ENCODE measurements at places on chromosomes 7 and 10.

GRCh38 chr7:98051118-98051744 is 55.4 kb upstream of the LMTK2 start:
- DNase-seq, result no peak

DNA sequence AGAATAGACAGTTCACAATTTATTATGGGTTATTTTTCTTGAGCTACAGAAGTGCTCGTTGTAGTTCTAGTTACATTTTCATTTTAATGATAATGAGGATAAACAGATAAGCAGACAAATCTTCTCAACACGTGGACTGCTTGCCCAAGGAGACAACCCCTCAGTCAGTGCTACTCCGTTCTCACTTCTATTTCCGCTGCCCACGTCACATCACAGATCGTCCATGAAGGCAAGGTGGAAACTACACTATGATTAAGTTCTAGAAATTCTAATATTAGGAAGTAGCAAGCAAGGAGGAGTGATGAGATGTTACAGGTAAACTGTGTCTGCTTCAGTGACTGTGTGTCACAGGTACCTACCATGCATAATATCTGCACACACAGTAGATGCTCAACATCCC is 210.5 kb downstream of the CHCHD3 start:
- DNase-seq, result no peak

DNA sequence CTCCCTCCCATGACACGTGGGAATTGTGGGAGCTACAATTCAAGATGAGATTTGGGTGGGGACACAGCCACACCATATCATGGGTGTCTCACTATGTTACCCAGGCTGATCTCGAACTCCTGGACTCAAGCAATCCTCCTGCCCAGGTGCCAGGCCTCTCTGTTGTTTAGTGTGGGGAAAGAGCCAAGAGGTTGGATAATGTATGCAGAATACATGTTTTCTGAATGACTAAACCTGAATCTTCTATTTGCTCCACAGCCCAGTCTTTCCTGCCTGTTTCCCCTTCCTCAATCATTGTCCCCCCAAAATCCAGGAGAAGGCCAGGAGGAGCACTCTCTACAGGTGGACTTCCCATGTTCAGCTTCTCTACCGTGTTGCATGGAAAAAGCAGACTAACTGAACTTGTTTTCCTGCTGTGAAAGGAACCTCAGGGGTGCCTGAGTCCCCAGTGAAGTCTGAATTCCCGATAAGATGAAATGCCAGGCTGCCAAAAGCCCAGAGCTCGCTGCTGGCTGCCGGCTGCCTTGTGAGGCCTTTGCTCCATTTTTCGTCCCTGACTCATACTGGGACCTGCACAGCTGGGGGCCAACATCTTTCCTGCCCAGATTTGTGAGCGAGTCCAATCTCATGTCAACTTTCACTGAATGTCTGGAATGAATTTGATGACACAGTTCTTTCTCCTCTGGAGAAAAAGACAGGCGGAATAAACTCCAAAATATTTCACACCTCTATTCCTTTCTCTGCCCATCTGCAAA is 588.0 kb downstream of the CALN1 start:
- no peak for DNase-seq

GRCh38 chr7:16241017-16241416 is 180.3 kb downstream of the CRPPA start:
- DNase-seq, result no peak

DNA sequence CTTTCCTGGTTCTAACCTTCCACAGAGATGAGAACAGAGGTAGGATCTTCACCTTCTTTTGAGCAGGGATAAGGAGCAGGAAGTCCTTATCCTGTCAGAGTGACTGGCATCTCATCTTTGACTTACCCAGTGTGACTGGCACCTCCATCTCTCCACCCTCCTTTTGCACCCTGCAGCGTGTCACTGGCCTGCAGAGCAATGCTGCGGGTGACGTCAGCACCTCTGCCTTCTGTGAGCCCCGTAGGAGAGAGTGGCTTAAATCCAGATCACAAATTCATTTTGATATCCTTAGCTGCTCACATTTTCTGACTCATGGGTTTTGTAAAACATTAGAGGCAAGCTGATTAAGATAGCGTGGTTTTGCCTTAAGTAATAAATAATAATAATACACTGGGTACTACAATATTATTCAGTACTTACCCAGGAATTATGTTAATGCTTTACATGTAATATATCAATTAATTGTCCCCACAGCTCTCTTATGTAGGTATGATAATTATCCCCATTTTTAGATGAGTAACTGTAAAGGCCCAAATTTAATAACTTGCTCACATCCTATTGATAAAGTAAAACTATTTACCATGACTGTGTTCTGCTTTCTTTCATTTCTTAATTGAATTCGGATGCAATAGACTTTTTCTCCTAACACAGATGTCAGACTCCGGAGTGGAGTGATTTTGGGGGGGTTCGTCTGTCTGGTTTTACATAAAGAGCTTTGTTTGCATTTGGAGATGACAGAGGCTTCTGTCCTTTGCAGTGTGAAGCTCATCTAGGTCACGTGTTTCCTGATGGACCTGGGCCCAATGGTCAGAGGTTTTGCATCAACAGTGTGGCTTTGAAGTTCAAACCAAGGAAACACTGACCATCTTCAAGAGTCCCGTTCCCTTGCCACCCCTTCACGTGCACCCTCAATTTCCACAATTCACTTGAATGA is 24.9 kb downstream of the MSRB2 start:
- no peak for DNase-seq

GRCh38 chr10:72065439-72066025 is 22.8 kb downstream of the SPOCK2 start:
- DNase-seq, result no peak

DNA sequence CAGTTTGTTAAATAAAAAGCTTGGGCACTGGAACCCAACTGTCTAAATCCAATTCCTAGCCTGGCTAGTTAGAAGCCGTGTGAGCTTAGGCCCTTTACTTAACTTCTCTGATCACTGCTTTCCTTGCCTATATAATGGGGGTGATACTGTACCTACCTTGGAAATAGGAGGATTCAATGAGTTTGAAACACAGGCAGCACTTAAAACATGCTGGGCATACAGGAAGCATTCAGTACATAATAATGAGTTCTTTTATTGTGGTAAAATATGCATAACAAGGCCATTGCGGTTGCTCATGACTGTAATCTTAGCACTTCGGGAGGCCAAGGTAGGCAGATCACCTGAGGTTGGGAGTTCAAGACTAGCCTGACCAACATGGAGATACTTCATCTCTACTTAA is 47.4 kb upstream of the SEPHS1 start:
- no peak for DNase-seq

- DNase-seq, result peak; percentile 79
Observed at GRCh38 chr10:94129393-94130130, 135.8 kb downstream of the PLCE1 start.

- no peak for DNase-seq
Observed at GRCh38 chr10:77635402-77636227, 2.0 kb downstream of the KCNMA1 start.

GRCh38 chr10:18793951-18794350 is 134.7 kb downstream of the ARL5B start:
- peak; percentile 48 for DNase-seq

- DNase-seq, result peak; percentile 58
Observed at GRCh38 chr10:114458955-114459354, 54.7 kb upstream of the AFAP1L2 start.

DNA sequence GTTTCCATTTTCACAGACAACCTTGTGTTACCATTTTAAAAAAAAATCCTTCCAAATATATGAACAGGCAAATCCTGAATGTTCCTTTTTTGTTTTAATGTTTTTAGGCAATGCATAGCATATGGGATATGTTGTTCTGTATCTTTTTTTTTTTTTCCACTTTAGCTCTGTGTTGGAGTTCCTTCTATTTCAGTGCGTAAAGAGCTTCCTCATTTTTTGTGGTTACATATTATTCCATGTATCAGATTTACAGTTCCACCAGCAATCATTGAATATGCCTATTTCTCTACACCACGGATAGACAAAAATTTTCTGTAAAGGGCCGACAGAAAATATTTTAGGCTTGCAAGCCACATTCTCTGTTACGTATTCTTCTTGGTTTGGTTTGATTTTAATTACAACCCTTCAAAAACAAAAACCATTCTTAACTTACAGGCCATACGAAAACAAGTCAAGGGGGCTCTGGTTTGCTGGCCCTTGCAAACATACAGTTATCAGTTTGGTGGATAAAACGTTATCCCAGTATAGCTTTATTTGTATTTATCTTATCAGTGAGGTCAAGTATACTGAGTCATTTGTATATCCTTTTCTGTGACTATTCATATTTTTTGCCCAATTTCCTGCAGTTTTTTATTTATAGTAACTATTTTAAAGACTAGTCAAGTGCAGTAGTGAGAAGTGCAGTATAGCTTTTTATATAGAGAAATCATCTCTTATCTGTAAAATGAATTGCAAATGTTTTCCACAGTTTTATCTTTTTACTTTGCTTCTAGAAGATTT is 55.7 kb downstream of the RALA start:
- peak; percentile 42 for DNase-seq

- DNase-seq, result no peak
Observed at GRCh38 chr10:104257235-104257634, 2.5 kb downstream of the GSTO1 start.

DNA sequence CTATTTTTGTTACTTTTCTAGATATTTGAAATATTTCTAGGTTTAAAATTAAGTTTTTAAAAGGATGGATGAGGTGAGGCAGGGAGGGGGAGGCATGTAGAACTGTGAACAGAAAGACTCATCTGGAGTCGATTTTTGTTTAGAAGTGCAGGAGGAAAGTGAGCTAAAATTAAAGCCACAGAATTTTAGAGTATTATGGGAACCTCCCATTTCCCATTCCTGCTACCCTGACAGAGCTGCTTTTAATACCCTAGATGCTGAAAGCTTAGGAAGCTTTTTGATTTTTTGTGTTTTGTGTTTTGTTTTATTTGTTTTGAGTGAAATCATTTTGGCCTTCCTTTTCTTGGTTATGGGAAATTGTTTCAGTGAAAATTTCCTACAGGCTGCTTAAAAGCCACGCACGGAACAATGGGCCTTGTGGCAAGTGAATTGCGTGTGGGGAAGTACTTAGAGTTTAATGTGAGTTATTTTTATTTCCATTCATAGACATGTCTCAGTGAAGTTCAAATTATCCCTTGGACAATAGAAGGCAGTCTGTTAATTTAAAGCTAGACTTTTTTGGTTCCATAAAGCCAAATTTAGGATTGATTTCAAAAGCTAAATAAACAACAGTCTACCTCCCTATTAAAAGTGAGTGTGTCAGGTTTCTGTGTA is 102.0 kb upstream of the HDAC9 start:
- DNase-seq, result no peak

DNA sequence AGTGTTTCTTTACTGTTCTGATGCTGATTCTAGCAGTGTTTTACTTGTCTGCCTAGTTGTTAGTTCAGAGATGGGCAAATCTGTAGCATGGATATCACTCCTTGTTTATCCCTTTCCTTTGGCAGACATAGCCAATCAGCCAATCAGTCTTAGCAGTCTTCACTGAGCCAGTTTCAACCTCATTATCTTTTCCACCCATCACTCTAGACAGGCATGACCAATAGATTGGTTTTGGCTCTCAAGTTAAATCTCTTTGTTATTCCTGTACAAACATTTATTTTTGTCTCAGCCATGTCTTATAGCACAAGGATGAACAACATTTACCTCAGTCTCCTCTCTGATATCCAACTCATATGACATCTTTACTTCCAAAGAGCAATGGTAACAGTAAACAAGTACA is 109.5 kb downstream of the PRKG1 start:
- no peak for DNase-seq

DNA sequence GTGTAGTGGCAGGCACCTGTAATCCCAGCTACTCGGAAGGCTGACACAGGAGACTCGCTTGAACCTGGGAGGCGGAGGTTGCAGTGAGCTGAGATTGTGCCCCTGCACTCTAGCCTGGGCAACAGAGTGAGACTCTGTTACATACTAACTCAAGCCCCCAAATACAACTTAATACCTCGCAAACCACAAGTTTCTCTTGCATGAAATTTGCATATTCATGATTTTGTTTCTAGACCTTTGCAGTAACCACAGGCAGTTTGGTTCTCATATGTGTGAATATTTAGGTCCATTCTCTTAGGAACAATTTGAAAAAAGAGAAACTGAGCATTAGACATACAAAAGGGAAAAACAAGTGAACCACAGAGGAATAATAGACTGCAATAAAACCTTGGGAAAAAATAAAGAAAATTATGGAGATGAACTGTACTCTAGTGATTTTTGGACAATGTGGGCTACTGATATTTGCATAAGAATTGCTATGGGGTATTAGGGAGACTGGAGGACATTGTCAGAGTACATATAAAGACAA is 77.0 kb downstream of the ZNF277 start:
- no peak for DNase-seq

DNA sequence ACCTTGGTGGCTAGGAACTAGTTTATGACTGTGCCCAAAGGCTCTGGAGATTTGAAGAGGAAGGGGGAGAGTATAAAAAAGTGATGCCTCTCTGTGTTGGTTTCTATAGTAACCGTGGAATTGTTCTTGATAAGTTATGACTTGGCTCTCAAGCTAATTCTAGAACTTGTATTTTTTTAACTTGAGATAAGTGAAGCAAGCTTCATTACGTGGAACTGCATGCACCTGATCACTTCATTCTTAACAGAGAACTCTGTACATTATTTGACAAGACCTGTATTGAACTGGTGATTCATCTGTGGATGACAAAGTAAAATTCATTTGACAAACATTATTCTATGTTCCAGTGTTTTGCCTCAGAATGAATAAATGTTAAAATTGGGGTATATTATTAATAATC is 1452.2 kb downstream of the REEP3 start:
- no peak for DNase-seq

GRCh38 chr10:125041856-125042506 is 100.1 kb downstream of the ZRANB1 start:
- no peak for DNase-seq

GRCh38 chr7:44461387-44461786 is 29.1 kb downstream of the NUDCD3 start:
- peak; percentile 42 for DNase-seq

DNA sequence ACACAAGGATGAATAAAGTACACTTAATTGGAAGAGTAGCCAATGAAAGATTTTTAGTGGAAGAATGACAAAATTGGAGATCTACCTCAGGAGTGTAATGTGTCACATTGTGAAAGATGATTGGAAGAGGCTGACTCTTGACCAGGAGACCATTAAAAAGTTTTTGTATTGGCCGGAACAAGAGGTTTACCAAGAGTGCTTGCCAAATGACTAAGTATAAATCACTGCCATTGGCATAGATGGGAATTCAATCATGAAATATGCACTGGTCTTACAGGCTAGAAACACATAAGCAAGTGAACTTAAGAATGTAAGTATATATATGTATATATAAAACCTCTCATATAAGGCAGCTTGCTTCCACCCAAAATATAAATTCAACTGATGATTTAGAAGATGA is 58.7 kb upstream of the TFEC start:
- DNase-seq, result no peak
